ENCODE measurements at places on chromosomes 7 and 10.

- DNase-seq: no peak
These were observed 124.8 kb downstream of the LHFPL3 start for GRCh38 chr7:104453190-104453589.

- no peak for DNase-seq
These were observed 174.5 kb downstream of the LRRN3 start for GRCh38 chr7:111265394-111265793.

DNA sequence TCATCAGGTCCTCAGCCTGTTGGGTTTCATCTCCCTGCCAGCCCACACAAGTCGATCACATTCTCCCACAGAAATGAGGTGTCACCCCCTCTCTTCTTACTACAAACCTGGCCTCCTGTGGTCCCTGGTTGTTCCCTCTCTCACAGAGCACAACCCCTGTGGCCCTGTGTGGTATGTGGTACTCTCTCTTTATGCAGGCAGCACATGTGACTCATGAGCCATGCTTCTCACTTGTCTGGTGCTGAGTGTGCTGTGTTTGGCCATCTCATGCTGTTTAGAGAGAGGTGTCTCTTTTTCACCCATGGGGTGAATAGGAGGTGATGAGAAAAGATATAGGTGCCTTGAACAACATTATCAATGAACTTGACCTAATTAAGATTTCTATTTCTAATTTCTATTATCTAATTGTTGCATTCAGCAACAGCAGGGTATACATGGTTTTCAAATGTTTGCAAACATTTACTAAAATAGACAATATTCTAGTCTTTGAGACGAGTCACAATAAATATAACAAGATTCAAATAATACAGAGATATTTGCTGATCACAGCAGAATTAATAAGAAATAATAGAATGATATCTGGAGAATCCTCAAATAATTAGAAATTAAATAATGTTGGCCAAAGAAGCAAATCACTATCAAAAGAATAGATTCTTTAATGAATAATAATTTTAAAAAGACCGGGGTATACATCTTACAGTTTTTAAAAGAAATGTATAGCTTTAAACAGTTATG is 633.8 kb upstream of the IGFBP3 start:
- no peak for DNase-seq

GRCh38 chr10:97686301-97686961 is 610 bp downstream of the AVPI1 start:
- DNase-seq: no peak

GRCh38 chr10:72176701-72177100 is 39.1 kb upstream of the ANAPC16 start:
- DNase-seq: no peak

GRCh38 chr10:48507933-48508790 is 96.7 kb downstream of the ARHGAP22 start:
- no peak for DNase-seq

- DNase-seq: no peak
These were observed 1066.7 kb downstream of the CNTNAP2 start for GRCh38 chr7:147183276-147183675.

DNA sequence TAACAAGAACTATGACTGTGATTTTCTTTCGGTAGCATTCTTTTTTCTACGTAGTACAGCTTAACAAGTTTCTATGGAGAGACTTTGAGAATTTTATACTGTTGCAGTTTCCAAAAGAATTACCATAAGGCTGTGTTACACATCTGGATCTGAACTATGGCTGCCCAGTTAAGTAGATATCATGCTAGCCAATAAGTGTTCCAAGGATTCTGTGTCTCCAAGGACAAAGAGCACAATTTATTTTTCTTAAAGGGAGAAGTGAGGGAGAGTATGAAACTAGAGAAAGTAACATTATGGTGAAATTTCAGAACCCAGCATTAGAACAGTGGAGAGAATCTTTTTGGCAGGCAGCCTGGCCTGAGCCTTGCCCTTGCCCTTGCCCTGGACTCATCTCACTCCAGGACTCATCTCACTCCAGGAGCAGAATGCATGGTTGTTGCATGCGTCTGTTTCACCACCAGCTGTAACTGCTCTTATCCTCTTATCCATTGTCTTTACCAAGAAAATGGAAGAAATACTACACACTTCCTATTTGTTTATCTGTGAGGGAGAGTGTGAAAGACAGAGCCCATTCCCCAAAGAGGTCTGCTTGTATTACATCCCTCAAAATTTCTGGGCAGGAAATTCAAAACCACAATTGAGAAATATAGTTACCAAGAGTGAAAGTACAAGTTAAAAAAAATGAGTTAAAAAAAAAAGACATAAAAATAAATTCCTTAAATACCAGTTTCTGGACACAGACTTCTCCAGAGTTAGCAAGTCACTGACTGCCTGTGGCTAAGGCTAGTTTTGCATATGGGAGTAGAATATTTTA is 1067.5 kb downstream of the NRG3 start:
- DNase-seq: no peak

GRCh38 chr7:17774248-17774647 is 166.0 kb downstream of the SNX13 start:
- DNase-seq: no peak

DNA sequence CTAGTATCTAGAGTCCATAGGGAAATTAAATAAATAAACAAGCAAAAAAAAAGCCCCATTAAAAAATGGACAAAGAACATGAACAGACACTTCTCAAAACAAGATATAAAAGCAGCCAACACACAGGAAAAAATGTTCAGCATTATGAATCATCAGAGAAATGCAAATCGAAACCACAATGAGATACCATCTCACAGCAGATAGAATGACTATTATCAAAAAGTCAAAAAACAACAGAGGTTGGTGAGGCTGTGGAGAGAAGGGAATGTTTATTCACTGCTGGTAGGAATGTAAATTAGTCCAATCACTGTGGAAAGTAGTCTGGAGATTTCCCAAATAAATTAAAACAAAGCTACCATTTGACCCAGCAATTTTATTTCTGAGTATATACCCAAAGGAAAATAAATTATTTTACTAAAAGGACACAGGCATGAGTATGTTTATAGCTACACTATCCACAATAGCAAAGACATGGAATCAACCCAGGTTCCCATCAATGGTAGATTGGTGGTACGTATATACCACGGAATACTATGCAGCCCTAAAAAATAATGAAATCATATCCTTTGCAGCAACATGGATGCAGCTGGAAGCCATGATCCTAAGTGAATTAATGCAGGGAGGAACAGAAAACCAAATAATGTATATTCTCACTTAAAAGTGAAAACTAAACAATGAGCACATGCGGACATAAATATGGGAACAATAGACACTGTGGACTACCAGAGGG is 366.5 kb upstream of the SEMA3C start:
- no peak for DNase-seq

GRCh38 chr7:48040944-48041652 is 5.8 kb downstream of the C7orf57 start:
- no peak for DNase-seq

GRCh38 chr7:99311702-99312101 is 14.0 kb upstream of the ARPC1A start:
- no peak for DNase-seq

- DNase-seq: no peak
These were observed 143.6 kb upstream of the FAM13C start for GRCh38 chr10:59505926-59506325.

DNA sequence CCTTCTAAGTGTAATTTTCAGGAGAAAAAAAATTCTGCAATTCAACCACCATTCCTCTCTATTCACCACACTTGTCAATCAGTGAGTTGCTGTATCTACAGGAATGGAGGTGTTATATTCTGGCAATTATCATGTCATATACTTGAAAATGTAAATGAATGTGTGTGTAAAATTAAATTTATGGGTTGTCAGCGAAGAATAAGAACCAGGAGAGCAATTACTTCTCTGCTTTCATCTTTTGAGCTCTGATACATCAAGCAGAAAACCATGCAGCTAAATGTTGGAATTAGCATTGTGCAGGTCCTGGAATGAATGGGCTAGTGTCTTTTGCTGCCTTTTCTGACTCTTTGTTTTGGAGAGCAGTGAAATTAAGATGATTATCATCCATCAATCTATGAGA is 207.6 kb downstream of the FOXP2 start:
- no peak for DNase-seq

DNA sequence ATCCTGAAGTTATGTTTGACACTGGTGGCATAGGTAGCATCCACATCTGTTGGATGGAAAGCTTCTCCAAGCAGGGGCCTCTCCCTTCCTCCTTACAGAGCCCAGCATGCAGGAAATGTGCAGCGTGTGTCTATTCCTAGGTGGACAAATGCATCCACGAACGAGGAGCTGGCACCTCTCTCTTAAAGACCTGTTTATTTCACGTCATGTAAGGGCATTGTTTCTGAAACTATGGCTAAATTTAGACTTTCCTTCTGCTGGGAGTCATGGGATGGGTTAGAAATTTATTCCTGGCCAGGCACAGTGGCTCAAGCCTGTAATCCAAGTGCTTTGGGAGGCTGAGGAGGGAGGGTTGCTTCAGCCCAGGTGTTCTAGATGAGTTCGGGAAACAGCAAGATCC is 208.4 kb upstream of the SVIL start:
- no peak for DNase-seq

GRCh38 chr7:101125989-101126650 is 784 bp upstream of the SERPINE1 start:
- no peak for DNase-seq

GRCh38 chr7:130292682-130293257 is at the start of gene CPA4:
TSS of gene CPA4 (plus strand) at chr7:130293161. CDS start at chr7:130293181, 20 bp downstream.
- DNase-seq: no peak

DNA sequence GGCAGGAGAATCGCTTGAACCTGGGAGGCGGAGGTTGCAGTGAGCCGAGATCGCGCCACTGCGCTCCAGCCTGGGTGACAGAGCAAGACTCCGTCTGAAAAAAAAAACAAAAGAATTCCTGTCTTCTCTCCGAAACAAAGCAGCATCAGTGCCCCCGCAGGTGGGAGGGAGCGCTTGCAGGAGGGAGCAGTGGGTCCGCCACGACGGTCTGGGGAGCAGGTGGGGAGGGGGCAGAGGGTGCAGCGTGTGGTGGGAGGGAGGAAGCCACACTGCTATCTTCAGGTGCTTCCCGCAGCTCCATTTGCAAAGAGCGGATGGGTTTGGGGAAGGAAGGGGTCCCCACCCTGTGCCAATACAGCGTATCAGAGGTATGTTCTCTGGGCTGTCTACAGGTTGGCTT is 31.7 kb downstream of the LIMK1 start:
- no peak for DNase-seq

DNA sequence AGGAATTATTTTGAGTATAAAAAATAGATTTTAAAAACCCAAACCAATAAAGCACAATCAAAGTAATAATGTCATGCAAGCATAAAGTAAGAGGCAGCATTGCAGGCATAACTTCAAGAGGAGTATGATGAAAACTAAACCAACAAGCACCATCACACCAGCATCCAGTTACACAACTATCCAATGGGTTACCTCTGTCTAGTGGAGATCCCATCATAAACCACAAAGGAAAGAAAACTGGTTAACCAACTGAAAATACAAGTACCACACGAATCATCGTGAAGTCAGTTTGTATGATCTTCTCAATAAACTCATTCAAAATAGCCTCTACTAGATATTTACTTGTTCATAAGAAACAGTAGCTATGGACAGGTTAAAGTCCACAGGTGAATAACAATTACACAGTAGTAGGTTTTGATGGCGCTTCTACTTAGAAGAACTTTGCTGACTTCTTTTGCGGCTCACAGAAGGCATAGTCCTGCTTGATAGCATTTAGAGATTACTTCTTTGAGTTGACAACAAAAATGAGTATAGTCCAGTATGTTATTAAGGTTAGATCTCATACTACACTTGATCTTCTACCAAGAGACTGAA is 116.6 kb downstream of the MICU1 start:
- no peak for DNase-seq

- no peak for DNase-seq
These were observed 278.8 kb downstream of the CAMK1D start for GRCh38 chr10:12628153-12628552.

DNA sequence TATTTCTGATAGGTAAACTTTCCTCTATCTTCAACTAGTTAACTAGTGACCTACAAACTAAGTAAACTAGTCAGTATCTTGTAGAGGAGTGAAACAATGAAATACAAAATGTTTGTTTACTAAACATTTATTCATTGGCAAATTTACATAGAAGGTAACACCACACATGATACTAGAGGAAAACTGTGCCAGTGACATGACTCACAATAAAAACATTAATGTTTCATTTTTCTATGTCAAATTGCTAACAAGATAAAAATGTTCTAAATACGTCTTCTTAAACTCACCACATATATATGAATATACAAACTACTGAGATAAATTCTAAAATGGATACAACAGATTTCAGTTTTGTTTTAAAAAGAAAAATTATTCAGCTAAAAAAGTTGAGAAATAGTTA is 471.3 kb downstream of the PARD3 start:
- DNase-seq: no peak

GRCh38 chr7:50362142-50362541 is 57.6 kb downstream of the IKZF1 start:
- DNase-seq: no peak

DNA sequence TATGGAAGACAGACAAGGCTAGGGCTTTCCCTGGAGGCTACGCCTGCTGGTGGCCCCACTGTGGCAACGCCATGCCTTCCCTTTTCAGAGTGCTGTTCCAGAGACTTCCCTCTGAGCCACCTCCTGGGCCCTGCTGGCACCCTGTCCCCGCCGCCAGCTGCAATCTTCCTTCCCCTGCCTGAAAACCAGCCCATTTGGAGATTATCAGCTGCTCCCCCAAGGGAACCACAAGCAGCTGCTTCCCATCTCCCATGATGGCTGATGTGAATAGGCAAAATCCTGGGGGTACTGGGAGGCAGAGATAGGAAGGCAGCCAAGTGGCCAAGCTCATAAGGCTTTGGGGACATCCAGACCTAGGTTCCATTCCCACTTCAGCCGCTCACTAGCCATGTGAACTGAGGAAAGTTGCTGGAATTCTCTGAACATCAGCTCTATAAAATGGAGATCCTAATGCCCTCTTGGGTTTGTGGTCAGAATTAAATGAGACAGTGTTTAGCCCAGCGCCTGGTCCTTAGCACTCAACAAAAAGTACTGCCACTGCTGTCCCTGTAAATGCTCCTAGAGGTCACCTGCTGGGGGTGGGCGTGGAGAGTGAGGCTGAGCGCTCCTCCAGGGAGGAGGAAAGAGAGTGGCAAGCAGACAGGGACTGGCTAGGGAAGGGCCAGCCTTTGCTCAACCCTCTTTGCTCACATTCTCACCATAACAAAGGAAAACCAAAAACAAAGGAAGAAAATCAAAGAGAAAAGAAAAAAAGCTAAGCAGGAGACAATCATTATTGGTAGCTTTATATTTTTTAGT is 5.9 kb downstream of the TSPAN33 start:
- DNase-seq: no peak
